ENCODE measurements at places on chromosomes 5 and 9.

GRCh38 chr9:109477258-109478050, 20.7 kb downstream of the PTPN3 start:
- peak; percentile 51 for DNase-seq

DNA sequence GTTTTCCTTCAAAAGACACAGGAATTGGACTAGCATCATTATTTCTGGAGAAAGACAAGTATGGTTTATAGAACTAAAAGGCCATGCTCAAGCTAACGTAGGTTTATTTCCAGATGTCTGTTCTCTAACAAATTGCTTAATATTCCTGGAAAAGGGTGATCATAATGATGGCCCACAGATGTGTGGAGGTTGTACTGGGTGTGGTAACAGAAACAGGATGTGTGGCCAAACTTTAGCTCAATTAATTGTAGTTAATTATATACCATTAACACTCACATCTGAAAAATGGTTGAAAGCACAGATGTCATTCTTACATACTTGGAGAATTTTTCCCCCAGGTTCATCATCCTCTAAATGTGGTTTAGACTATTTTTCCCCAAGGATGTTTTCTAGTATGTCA, 292.7 kb upstream of the RASA1 start:
- no peak for DNase-seq

DNA sequence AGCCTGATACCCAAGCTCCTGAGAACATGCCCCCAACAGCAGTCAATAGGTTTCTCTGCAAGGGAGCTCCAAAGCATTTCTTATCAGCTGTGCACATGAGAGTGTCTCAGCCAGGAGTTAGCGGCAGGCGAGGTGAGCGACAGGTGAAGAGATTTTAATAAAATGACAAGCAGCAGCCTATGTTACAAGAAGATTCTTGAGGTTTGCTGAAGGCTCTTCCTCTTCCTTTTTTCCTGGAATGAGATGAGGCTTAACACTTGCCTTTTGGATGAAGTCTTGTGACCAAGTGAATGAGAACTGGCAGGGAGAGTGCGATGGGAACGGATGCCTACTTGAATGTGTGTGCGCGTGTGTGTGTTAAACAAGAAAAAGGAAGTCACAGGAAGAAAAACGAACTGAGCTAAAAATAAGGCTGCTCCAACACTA, 76.1 kb downstream of the SHB start:
- DNase-seq, result peak; percentile 56

- DNase-seq, result no peak
These were observed 9.0 kb upstream of the LRRTM2 start for GRCh38 chr5:138884094-138884493.

GRCh38 chr9:96874947-96875460, 20.7 kb upstream of the ZNF782 start:
- DNase-seq, result no peak

All from hematopoietic multipotent progenitor cell treated with erythropoietin and hydrocortisone succinate and interleukin-3 and kit ligand, for 8 days (in vitro differentiated cells).